ENCODE measurements at places on chromosomes 5 and 9.

GRCh38 chr9:65435464-65435863 lies 150.5 kb upstream of the FOXD4L5 start:
- no peak for DNase-seq

- no peak for DNase-seq
Measured at GRCh38 chr9:137502008-137502911, 43.1 kb upstream of the NSMF start.

- no peak for DNase-seq
Measured at GRCh38 chr5:170597872-170598271, 94.1 kb downstream of the KCNIP1 start.

DNA sequence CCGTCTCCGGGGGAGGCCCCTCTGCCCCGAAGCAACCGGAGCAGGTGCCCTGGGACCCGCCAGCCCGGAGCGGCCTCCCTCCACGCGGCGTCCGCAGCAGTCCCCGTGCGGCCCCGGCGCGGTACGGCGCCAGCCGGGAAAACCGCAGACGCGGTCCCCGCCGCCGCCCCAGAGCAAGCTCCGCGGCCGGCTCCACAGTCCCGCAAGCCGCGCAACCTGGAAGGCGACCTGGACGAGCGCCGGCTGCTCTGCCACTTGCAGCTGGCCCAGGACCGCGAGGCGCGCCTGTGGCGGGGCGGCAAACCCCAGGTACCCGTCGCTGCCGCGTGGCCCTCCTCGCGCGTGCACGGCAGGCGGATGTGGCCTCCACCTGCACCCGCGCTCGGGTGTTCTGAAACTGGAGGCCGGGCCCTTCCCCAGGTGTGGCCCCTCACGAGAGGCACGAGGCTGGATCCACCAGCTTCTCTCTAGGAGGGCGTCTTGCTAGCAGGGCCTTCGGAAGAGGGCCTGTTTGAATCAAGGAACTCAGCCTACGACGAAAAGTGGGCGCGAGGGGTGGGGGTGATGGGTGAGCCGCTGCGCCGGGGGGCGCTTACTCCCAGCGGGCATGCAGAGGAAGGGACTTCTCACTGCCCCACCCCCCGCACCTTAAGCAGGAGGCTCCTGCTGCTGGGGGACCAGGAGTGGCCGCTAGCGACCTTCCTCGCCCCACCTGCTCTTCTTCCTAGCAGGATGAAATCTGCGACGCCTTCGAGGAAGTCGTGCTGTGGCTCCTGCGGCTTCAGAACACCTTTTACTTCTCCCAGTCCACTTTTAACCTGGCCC lies 602 bp downstream of the CCNI2 start:
- DNase-seq, result peak; percentile 33

DNA sequence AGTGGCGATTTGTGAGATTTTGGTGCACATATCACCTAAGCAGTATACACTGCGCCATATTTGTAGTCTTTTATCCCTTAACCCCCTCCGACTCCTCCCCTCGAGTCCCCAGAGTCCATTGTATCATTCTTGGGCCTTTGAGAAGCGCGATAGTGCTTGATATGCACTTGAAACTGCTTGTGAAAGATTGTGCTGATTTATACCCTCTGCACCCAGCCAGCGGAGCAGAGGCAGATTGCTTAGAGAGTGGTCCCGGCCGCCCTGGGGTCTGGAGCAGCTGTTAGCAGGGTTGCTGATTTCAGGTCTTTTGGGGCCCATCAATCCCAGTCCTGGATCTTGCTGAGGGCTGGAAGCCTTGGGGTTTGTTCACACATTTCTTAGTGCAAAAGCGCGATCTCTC lies 13.0 kb upstream of the FAM240B start:
- DNase-seq, result no peak

DNA sequence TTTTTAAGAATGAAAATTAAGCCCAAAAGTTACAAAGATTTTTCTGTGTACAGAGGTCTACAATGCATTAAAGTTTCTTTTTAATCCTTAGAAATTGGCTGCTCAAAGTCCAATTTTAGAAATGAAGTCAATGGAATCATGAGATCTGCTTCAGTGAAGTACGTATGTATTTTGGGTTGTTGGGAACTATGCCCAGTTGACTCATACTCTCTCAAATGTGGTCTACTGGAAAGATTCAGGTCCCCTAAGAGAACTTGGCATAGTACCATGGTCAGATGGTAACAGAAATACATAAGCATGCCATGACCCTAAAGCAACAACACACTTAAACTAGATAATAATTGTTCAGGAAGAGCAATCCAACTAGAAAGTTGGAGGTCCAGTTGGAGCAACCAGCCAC lies 23.0 kb downstream of the FBLL1 start:
- no peak for DNase-seq

- DNase-seq, result no peak
Measured at GRCh38 chr9:92407818-92408217, 3.4 kb upstream of the OGN start.

Data from CD8-positive, alpha-beta memory T cell (primary cell).